ENCODE measurements at places on chromosomes 3 and 15. TPM values are rescaled to one million over a fixed set of nuclear protein-coding genes. Genes with fewer than 3 reads are reported as not detected.

The INKA1 gene
- total RNA-seq, result 10.9 TPM

GRCh38 chr3:104582092-104582491 lies 784.6 kb upstream of the ALCAM start:
- no peak for DNase-seq

- DNase-seq, result no peak
Measured at GRCh38 chr3:186277268-186277909, 84.6 kb downstream of the DGKG start.

The KBTBD12 gene
- total RNA-seq, result 21.4 TPM

- DNase-seq, result no peak
Measured at GRCh38 chr3:135083179-135083578, 288.1 kb downstream of the EPHB1 start.

GRCh38 chr15:35618260-35619188 lies 72.6 kb upstream of the DPH6 start:
- DNase-seq, result no peak

The TRH gene
- not detected for total RNA-seq

The KCNAB1 gene
- total RNA-seq, result 3.6 TPM

- DNase-seq, result peak; percentile 87
Measured at GRCh38 chr3:49856181-49857005, at the start of gene TRAIP. Gene TRAIP (minus strand): TSS chr3:49856564. CDS start chr3:49856453, 111 bp downstream.

GRCh38 chr3:111747490-111747889 lies 111.6 kb upstream of the PHLDB2 start:
- no peak for DNase-seq

DNA sequence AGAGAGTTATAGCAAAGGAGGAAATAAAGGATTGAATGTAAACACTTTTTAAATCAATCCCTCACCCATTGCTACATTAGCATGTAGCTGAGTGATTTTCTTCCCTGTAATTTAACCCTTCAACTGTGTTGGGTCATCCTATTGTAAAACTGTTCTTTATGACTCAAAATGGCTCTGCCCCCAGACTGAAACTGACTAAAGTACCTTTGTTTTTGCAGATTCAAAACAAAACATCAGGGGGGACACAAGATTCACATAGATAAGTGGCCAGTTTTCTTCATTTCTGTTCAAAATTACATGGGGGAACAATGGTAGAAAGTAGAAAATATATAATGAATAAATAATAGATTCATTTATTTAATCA lies 268.4 kb downstream of the IGSF11 start:
- DNase-seq, result no peak

The CIP2A gene
- 0.82 TPM for total RNA-seq
